Stimulated activated CD8-positive, alpha-beta memory T cell treated with anti-CD3 and anti-CD28 coated beads, Interleukin-4, amount 100 ng/mL, for 1 hour (primary cell): ENCODE measurements at places on chromosomes 3 and 15.

DNA sequence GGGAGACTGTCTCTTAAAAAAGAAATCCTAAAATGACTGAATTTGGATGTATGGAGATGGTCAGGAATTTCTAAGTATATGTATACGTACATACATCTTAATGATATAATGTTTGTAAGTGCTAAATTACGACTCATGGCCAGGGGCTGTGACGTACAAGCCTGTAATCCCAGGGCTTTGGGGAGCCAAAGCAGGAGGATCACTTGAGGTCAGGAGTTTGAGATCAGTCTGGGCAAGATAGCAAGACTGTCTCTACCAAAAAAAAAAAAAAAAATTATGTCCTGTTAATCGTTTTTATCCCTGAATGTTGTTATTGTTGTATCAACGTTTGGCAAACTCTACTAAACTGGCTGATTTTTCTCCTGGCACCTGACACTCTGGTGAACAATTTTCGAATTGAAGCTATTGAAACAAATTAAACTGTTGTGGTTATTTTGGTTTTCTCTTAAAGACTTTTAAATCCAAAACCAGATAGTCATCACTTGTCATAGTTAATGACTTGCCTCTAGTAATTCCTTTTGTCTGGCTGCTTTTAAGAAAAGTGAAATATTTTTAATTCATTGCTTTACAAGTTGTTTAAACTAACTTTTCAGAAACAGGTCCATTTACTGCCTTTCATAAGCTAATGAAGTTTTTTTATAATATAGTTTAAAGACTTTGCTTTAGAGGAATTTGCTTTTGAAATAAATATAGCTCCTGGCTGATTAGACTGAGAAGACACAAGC, 7.0 kb downstream of the MORF4L1 start:
- no peak for DNase-seq

DNA sequence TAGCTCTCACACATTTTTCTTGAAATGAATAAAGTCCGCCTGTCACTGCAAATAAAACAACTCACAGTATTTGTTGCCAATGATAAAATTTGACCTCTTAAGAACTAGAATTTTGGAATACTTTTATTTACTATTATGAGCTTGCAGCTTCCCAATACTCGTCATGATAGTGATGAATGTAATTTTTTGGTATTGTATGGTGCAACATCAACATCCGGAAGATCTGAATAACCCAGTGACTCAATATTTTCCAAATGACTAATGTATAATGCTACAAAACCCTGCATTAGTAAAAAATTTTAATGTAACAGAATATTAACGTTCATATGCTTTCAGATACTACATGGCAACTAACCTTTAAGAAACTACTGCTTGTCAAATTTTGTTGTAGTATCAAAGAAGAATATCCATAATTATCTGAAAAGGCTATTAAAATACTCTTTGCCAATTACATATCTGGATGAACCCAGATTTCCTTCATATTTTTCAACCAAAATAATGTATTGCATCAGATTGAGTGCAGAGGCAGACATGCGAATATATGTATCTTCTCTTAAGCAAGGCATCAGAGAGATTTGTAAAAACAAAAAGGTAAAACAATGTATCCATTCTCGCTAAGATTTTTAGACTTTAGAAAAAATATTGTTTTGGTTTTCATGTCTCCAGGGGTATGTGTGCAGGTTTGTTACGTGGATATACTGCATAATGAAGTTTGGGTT, 95.3 kb downstream of the IGF2BP2 start:
- no peak for DNase-seq

DNA sequence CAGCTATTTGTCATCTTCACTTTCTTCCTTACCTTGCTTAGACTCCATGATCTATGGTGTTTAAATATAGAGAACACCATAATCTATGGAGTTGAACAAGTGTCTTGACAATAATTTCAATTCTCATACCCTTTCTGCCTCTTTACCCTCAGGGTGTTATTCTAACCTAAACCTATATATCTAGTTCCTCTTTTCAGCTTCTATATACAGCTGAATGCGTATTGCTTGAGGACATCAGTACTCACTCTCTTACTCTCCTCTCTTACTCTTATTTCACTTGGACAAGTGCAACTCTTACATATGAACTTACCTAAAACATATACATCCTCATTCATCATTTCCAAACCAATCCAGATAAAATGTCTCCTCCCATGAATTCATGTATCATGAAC, 187.1 kb downstream of the RAP2B start:
- DNase-seq, result no peak

DNA sequence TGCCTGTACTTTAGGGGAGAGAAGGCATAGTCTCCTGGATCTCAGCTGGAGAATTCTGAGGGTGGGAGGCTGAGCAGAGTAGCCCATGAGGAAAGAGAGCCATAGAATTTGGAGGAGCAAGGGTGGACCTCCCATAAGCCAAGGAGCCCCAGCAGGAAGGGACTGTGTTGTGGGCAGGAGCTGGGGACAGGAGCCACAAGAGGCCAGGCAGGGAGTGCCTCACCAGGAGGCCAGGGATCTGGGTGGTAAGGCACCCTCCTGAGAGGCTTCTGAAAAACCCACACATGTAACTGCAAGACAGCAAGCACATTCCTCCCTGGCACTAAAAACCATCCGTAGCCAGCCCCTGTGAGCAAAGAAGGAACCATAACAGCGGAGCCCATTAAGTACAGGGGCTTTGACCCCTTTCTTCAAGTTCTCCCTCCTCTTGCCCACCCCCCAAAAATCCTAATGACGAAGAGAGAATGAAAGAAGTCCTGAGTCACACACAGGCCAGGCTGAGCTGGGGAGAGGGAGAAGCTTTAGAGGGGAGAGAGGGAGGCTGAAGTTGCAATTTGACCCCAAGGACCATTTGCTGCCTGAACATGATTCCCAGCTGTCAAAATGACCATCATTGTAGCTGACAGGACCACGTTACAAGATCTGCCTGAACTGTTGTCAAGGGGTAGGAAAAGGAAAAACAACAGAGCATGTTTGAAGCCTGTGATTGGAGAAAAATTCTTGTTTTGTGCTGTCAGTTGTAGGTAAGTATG, 82.6 kb downstream of the TRIM42 start:
- no peak for DNase-seq

GRCh38 chr3:48553361-48553760, 3.2 kb downstream of the PFKFB4 start:
- DNase-seq, result no peak

DNA sequence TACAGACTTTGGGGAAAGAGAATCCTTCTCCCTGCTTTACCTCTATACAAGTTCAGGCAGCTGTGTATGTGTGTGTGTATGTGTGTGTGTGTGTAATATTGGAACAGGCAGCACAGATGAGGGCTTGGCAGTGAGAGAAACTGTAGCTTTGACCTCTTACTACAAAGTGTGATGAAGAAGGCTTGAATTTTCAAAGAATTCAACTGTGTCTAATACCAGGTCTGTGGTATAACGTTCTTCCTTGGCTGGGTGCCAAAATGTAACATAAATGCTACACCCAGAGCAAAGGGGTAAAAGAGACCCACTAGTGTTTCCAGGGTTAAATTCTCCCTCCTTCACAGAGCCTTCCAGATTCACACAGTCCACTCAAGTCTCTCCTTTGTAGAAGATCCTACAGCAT, 51.1 kb downstream of the CHST2 start:
- DNase-seq, result no peak

GRCh38 chr15:67955252-67955651, 98.9 kb upstream of the PIAS1 start:
- no peak for DNase-seq

- DNase-seq, result no peak
Observed at GRCh38 chr3:101377209-101377608, 56.8 kb upstream of the IMPG2 start.

- DNase-seq, result no peak
Observed at GRCh38 chr3:150783316-150783715, 20.3 kb upstream of the SIAH2 start.

DNA sequence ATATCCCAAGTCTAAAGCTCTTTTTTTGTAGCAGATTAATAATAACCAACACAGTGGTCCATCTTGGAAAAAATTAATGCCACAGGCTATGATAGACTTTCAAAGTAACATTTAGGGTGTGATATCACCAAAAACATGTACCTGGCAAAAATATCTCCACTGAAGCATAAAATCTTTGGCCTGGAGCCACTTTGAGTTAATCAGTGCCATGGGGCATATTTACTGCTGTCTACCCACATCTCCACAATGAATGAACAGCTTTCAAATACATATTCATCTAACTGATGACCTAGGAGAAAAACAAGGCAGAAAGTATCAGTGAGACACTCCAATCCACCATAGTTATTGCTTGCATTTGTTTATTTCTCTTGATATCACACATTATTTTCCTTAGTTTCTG, 296.0 kb upstream of the MDFIC2 start:
- no peak for DNase-seq

DNA sequence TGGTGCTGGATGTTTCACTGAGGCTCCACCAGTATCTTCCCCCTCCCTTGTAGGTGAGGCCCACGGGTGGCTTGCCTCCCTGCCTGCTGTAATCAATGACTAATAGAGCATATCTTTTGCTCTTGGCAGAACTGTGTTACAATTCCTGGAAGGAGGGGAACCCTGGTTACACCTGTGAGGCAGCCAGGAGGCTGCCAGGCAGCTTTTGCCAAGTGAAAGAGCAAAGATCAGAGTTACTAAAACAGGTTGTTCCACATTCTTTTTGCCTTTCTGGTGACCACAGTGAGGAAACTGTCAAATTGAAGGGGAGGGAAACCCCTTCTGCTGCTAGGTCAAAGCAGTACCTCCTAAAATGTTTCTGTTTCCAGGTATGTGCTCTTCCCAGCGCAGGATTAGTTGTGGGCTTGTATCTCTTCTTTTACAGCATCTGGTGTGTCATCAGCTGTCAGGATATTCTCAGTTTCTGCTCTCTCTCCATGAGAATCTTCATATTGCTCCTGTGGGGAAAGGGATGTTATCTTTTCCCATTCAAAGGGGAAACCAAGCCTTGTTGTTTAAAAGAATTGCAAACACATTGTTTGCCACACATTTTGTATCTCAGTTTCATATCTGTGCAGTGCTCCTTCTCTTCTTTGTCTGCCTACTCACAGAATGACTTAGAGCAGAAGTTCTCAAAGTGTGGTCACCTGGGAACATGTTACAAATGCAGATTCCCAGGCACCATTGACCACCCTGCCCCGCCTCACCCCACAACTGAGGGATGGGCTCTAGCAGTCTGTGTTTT, 137.4 kb upstream of the UMPS start:
- DNase-seq, result no peak

GRCh38 chr3:31648286-31648968, 115.7 kb downstream of the STT3B start:
- no peak for DNase-seq

DNA sequence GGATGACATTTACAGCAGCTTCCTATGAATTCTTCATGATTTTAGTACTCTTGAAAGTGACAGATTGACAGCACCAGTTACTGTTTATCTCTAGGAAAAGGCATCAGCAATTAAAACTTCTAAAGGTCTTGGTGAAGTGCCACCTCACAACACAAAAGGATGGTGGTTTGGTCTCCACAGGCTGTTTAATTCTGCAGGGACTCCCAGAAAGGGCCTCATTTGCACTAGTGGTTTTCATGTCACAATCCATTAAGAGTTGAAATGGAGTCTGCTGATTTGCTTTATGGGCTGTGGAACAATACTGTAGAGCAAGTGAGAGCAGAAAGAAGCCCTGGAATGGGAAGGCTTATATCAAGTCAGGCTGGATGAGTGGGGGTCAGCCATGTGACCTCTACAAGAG, 225.3 kb upstream of the KCNMB2 start:
- DNase-seq, result no peak

- DNase-seq, result no peak
Observed at GRCh38 chr3:194773771-194774455, 88.2 kb downstream of the FAM43A start.

GRCh38 chr3:146777941-146778340, 172.8 kb upstream of the PLSCR5 start:
- no peak for DNase-seq

DNA sequence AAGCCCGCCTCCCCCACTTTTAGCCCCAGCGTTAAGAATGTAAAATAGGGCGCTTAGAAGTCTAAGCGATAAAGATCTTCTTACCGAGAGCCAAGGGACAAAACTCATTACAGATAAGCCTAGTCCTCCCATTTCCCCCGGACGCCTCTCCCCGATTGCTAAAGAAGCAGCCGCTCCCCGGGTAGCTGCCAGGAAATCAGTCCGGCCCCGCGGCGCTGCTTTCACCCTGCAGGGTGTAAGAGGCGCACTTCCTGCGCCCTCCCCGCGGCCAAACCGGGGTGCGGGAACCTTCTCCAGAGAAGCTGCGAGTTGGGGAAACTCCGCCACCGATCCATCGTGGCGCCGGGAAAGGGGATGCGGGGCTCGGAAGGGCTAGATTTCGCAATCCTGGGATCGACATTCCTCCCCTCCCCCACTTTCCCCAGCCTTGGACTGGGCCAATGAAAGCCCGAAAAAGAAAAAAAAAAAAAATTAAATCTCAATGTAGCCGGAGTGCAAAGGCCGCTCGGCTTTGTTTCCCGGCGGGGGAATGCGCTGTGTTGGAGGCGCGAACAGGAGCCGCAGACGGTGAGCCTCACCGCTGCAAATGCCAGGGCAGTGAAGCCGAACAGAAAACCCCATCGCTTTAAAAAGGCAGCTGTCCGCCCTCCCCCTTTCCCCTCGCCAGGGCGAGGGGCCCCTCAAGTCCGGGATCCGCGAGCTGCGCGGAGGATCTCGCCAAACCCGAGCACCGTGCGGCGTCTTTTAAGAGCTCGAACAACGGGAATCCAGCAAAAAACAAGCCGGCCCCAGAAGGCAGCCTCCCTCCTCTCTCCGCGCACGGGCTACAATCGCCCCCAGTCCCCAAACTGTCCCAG, 626 bp upstream of the PTPRG start:
- DNase-seq, result no peak

DNA sequence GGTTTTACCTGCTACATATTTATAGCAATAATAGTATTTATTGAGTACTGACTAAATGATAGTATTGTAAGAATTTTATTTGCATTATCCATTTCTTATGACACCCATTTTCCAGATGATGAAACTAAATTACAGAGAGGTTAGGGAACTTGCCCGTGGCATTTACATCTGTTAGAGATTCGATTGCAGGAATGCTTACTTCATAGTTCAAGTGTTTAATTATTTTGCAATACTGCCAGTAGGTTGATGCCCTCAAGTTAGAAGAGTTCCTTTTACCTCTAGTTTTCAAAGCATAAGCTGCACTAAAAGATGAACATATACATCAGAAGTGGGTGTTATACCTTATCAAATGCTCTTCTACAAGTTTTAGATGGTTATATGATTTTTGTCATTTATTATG, 362.8 kb upstream of the RGMA start:
- DNase-seq, result no peak

DNA sequence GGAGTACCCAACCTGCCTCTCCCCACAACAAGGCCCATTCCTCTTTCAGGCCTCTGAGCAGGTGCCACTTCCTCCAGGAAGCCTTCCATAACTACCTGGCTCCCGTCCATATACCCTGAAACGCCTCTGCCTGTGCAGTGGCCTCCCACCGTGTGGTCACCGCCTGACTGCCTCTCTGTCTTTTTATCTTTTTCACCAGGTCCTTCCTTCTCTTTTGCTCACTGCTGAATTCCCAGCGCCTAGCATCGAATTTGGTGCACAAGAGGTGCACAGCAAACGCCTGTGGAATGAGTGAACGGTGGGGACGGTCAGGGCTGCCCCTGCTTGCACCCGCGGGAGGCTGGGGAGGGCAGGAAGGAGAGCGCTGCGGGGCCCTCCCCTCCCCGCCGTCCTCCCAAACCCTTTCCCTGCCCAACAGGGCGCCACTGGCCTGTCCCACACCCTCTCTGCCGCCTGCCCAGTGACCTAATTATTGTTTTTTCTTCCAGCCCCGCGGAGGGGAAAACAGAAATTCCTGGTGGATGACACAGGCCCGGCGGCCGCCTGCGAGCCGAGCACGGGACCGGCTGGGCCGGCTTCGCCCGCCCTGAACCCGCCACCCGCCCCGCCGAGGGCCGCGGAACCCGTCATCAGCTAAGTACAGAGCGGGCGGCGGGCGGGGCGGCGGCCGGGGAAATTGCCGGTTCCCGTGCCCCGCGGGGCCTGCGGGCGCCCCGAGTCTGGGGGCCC, 140.1 kb downstream of the SMAD6 start:
- DNase-seq, result no peak
